ENCODE measurements at places on chromosomes 5 and 9.

- DNase-seq: no peak
Measured at GRCh38 chr5:91366551-91366950, 16.6 kb downstream of the ARRDC3 start.

- DNase-seq: no peak
Measured at GRCh38 chr5:173355561-173355960, 27.3 kb upstream of the STC2 start.

GRCh38 chr5:40578501-40579451 lies 100.9 kb upstream of the PTGER4 start:
- DNase-seq: peak; percentile 35

- DNase-seq: peak; percentile 18
Measured at GRCh38 chr5:78677777-78678668, 29.5 kb upstream of the LHFPL2 start.

- no peak for DNase-seq
Measured at GRCh38 chr5:113179156-113179555, 202.6 kb downstream of the DCP2 start.

DNA sequence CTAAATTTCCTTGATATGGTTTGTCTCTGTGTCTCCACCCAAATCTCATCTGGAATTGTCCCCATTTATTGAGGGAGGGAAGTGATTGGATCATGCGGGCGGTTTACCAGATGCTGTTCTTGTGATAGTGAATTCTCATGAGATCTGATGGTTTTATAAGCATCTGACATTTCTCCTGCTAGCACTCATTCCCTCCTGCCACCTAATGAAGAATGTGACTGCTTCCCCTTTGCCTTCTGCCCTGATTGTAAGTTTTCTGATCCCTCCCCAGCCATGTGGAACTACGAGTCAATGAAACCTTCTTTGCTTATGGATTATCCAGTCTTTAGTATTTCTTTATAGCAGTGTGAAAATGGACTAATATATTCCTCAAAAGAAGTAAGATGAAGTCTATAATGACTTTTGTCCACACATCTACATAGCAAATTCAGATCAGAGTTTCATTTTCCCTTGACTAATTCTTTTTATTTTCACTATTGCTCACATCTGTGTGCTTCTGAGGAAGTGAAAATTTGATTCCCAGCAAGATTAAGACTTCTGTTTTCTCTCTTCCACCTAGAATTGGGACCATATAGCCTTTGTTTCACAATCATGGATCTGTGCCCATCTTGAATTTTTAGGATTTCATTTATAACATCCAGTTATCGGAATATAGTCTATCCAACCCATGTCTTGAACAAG lies 393.5 kb downstream of the DMAC1 start:
- DNase-seq: no peak

- no peak for DNase-seq
Measured at GRCh38 chr5:171968531-171968930, 37.9 kb downstream of the FBXW11 start.

DNA sequence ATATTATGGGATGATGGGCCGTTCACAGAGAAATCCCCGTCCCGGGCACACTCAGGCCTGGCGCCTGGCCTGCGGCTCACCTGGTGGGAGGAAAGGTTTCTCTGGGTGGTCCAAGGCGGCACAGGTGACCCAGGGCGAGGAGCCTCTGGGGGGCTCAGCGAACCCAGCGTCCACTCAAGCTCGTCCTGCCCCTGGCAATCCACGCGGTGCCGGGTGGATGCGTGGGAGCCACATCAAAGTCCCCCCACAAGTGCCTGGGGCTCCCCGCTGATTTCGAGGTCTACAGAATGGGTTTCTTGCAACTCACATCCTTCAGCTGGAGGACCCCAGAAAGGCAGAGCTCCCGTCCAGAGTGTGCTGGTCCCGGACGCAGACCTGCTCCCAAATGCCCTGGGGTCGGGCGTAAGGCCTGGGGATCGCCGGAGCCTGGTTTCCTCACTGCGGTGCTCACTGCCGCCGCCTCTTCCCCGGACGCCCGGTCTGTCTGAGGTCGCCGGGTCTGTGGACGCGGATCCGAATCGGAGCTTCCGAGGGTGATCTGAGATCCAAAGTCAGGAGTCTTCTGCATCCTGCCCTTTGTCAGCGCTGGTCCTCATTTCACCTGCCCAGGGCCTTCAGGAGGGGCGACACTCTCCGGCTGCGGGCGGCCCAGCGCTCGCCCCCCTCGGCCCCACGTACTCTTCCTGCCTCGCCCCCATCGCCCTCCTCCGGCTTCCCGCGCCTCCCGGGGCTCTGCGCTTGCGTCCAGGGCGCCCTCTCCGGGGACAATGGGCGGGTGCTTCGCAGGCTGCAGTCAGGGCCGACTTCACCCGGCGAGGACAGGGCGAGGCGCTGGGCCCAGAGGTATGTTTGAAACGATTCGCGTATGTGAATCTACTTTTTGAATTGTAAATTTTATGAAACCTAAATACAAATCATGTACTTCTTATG lies 20.0 kb upstream of the RUFY1 start:
- peak; percentile 84 for DNase-seq

GRCh38 chr9:36426945-36427344 lies 26.9 kb upstream of the RNF38 start:
- no peak for DNase-seq

- DNase-seq: no peak
Measured at GRCh38 chr5:168368854-168369253, 77.4 kb downstream of the WWC1 start.

GRCh38 chr5:142627383-142628217 lies 58.3 kb downstream of the FGF1 start:
- DNase-seq: no peak

Data from GM20000 (cell line).